ENCODE measurements at places on chromosomes 13 and 19. TPM values are rescaled to one million over a fixed set of nuclear protein-coding genes. Genes with fewer than 3 reads are reported as not detected.

HIPK4 gene
- 0.18 TPM for polyA plus RNA-seq

SPATA13 gene
- 55.1 TPM for polyA plus RNA-seq

DIRAS1 gene
- 2.5 TPM for polyA plus RNA-seq

GRCh38 chr13:99218969-99219368, 18.3 kb downstream of the UBAC2 start:
- no peak for DNase-seq

- DNase-seq, result no peak
Observed at GRCh38 chr19:43605875-43606568, 5.9 kb upstream of the SRRM5 start.

DNA sequence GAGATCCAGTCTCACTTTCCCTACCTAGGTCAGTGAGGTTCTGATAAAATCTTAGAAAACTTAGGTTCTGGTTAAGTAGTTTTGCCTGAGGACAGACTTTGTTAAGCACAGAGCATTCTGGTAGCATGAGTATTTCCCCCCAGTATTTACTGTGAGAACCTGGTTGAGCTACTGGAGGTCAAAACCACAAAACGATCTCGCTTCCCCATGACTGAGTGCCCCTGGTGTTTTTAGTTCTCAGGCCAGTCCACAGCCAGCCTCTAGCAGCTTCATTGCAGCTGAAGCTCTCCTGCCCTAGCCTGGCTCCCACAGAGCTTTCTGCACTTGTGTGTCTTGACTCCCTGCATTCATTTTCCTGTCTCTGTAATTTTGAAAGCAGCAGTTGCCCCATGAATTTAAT, 1138.2 kb downstream of the UQCRFS1 start:
- no peak for DNase-seq

All from left renal cortex interstitium (tissue), 4 donors.